ENCODE measurements at places on chromosomes 12 and 14.

- DNase-seq: peak; percentile 9
These were observed 8.8 kb upstream of the SLC24A4 start for GRCh38 chr14:92314182-92314581.

DNA sequence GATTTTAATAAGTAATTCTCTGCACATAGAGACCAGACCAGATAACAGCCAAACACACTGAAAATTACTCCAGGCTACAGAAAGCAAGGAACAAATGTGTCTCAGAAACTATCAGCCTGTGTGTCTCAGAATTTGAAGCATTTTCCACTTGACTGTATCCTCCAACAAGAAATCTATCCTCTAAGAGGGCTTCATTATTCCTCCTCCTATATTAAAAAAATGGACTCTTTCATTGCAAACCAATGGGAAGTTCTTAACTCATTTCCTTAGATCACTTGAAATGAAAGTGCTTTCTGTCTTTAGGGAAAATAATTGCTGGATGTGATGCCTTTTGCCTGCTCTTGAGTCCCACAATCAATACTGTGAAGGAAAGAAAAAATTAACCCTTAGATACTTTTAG, 2.3 kb downstream of the ST8SIA1 start:
- no peak for DNase-seq

- no peak for DNase-seq
These were observed 63.5 kb upstream of the C14orf180 start for GRCh38 chr14:104515811-104516780.

DNA sequence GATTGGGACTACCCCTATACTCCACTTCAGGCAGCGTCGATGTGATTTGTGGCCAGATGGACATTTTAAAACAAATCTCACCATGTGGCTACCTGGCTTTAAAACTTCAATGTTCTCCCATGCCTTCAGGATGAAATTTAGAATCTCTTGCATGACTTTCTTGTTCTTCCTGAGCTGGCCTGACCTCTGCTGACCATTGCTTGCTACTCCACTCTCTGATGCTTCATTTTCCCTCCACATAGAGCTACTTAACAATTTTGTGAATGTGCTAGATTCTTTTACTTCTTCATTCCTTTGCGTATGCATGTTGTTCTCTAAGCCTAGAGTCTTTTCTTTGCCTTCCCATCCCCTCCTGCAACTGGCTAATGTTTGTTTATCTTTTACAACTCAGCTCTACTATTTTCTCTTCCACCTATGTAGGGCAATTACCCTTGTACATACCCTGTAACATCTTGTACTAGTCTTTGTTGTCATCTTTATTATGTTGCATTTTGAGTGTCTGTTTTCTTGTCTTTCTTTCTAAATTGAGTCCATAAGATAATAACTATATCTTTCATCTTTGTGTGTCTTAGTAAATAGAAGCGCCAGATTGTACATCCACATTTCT, 41.2 kb downstream of the YLPM1 start:
- DNase-seq: peak; percentile 52

- no peak for DNase-seq
These were observed 59.7 kb downstream of the PIK3C2G start for GRCh38 chr12:18320976-18321375.

DNA sequence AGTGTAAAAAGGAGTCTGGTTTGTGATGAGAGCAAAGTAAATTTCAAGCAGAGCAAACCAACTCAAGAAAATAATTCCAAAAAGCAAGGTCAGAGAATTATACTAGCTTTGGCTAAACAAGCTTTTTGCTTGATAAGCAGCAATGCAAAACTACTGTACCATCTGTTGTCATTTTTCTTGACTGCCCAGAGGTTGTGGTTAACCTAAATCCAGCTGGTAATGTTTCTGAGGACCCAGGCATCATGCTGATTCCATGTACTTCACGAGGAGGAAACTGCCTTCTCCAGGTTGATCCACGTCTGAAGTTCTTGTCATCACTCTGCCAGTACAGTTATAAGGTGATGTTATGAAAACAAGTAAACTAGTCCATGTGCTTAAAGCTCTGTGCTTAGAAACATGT, 185.2 kb downstream of the ACSS3 start:
- no peak for DNase-seq

GRCh38 chr12:131363393-131363792, 347.5 kb upstream of the SFSWAP start:
- DNase-seq: no peak

DNA sequence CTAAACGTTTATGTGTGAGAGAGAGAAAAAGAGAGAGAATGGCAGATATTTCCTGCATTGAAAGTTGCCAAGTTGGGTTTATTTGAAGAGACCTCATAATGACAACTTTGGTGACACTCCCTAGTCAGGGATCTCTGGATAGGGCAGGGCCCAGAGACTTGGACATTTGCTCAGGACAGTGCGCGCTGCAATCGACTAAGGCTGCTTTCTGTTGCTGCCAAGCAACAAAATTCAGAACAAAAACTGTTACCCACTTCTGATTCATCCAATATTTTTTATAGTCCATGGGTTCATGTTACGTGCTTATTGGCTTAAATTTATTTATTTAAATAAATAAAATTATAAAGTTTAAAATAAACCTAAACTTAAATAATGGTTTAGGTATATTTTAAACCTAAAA, 34.2 kb downstream of the PTGER2 start:
- no peak for DNase-seq

DNA sequence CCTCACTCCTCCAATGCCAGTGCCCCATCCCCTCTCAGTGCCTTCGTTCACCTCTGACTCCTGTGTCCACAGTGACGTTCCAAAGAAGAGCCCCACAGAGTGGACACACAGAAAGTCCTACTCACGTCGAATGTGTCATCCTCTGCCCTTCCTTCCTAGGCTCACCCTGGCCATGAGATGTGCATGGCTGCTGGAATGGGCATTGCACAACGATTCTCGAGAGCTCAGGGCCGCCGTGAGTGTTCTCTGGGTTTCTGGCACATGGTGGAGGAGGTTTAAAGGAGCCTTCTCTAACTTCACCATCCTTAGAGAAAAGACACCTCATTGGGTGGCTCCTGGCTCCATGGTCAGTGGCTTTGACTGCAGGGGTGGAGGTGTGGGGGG, 12.8 kb upstream of the CEP170B start:
- no peak for DNase-seq

DNA sequence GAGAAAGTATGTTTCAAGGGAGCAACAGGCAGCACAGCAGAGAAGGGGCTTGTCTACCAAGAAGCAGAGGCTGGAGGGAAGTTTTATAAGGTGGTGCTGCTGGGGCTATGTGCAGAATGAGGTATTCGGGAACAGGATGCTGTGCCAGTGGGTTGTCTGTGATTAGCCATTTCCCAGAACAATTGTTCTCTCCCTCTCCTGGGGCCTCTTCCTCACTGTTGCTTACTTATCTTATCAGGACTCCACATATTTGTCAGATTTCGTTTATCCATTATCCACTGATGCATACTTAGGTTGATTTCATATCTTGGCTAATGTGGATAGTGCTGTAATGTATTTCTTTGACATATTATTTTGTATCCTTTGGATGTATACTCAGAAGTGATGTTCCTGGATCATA, 195.1 kb upstream of the RTL1 start:
- no peak for DNase-seq

DNA sequence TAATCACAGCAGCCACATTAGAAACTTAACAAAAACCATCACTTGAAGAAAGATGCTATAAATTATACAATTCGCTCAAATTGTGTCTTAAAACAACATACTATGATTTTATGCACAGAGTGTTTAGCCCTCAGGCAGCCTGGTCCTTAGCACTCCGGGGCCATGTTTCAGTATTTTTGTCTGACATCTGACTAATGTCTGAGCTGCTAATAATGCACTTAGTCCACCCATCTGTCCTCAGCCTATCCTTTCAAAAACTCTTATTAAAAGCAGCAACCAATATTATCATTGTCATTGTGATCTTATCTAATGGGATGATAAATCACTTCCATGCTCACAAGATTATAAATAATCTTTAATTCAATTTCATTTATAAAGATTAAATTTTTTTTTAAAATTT, 602.7 kb upstream of the FOXG1 start:
- no peak for DNase-seq

DNA sequence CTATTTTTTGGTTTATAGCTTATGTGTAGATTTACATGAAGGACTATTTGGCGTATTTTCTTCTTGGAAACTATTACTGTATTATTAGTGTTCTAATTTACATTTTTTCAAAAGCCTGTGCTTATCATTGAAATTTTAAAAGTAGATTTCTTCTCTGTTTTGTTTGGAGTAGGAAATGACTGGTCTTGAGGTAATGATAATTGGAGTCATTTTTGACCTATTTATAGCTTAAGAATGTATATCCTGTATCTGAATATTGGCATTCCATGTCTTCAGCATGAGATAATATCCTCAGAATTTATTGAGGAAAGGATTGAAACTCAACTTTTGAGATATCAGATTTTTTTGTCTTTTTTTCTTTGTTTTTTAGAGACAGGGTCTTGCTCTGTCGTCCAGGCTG, 193.4 kb downstream of the ERC1 start:
- DNase-seq: peak; percentile 67

GRCh38 chr12:39359645-39360044, 83.3 kb downstream of the KIF21A start:
- DNase-seq: no peak

GRCh38 chr12:127343940-127344339, 923.0 kb upstream of the TMEM132C start:
- no peak for DNase-seq
